ENCODE measurements at places on chromosomes 16 and 17.

DNA sequence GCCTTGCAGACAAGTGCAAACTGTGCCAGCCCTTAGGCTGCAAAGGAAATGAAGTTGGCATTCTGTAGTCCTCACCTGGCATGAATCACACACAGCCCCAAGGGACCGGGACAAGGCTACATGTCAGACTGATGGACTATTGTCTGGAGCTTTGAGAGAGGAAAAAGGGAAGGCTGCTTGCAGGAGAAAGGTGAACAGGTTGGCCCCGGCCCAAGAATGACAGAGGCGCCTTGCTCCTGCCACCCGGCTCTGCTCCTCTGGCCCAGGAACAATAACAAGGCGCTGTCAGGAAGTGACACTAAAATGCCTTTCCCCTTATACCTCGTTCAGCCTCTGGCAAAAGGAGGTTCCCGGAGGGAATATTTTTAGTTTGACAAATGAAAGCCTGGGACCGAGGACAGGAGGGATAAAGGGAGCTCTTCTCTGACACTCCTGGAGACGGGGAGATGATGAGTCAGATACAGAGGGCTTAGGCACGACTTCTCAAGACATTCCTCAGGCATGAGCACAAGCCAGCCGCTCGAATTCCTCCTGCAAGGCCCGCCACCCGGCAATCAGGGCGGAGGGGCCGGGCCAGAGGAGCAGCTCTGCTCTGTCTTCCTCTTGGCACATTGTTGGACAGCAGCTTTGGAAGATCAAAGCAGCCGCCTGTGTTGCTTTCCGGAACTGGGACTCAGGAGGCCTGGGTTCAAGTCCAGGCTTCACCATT is 105.8 kb downstream of the NOG start:
- DNase-seq, result no peak

DNA sequence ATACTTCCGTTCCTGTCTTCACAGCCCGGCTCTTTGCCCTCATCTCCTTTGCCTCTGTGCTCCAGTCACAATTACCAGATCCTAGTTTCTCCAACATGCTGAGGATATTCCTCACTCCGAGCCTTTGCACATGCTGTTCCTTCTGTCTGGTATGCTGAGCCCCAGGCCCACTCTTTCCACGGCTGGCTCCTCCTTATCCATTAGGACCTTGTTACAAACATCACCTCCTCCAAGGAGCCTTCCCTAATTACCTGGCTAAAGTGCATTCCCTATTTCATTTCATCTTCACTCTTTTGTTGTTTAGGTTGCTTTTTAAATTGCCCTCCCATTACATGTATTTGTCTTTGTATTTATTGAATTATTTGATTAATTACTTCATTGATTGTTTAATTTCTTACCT is 14.9 kb upstream of the ADGRG1 start:
- no peak for DNase-seq

DNA sequence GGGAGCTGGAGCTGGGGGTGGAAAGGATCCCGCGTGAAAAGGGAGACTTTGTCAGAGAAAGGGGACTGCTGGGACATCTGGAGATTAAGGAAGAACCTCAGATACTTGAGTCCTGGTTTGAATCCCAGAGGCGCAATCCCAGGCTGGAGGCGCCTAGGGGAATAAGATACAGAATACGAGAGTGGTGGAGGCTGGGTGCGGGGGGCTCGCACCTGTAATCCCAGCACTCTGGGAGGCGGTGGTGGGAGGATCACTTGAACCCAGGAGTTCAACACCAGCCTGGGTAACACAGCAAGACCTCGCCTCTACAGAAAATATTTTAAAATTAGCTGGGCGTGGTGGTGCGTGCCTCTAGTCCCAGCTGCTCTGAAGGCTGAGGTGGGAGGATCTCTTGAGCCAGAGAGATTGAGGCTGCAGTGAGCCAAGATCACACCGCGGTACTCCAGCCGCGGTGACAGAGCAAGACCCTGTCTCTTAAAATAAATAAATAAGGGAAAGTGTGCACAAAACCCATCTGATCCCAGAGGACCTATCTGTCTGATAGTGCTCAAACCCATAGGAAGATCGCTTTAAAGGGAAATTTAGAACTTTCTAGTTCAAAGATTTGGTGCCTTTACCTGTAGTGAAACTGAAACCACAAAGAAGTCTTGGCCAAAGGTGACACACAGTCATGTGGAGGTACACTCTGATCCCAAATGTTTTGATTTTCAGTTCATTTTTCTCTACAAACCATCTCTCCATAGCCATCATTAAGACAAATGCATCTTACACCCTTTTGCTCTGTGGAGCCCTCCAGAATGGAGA is 617 bp upstream of the SCRN2 start:
- DNase-seq, result no peak

DNA sequence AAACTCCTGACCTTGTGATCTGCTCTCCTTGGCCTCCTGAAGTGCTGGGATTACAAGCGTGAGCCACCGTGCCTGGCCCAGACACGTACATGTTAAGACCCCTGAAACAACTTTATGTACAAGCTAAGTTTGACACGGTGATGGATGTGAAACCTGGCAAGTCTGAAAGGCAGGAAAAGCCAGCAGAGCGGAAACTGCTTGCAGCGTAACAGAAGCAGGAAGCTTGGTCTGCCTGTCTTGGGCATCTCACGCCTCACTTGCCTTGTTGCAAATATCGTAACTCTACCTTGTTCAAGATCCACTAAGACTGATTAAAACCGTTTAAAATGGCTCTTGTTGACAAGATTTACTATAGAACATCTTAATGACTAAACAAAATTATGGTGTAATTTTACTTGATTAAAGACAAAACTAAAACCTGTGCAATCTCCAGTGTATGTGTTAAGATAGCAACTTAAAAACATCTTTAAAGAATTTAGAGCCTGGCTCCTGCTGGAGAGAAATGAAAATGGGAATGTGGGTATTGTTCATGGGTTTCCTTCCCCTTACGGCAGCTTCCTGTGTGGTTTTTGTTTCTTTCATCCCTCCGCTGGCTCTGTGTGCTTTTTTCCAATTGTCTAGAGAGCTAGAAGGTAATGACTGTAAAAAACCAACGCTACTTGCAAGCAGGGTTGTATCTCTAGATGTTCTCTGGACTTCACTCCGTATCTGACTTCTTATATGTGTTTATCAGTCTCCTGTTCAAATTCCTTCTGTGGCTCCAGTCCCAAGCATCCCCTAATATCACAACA is 477.6 kb downstream of the XYLT1 start:
- peak; percentile 32 for DNase-seq

GRCh38 chr17:50594128-50594823 is 33.8 kb downstream of the CACNA1G start:
- no peak for DNase-seq

- no peak for DNase-seq
These were observed 9.0 kb downstream of the HLF start for GRCh38 chr17:55273579-55274354.

DNA sequence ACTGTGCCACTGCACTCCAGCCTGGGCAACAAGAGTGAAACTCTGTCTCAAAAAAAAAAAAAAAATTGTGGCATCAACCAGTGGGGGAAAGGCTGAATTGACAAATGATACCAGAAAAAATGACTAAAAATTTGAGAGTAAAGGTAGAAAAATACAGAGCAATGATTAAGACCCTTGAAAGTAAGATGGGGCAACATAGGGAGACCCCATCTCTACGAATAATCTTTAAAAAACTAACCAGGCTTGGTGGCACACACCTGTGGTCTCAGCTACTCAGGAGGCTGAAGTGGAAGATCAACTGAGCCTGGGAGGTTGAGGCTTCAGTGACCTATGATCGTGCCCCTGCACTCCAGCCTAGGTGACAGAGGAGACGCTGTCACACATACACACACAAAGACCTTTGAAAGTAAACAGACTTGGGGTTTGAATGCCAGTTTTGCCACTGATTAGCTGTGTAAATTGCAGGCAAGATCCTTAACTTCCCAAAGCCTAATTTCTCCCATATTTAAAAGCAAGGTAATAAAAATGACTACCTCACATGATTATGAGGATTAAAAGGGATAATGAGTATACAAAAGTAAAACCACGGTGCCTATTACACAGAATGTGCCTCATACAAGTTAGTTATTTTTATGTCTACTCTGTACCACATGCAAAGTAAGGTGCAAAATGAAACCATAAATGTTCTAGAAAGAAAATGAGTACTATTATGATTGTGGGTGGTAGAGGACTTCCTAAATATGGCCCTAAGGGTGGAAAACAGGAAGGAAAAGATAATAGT is 21.7 kb upstream of the PAFAH1B1 start:
- DNase-seq, result no peak

GRCh38 chr16:17994027-17994426 is 342.5 kb downstream of the NPIPA8 start:
- DNase-seq, result no peak

- DNase-seq, result peak; percentile 89
These were observed 1.3 kb downstream of the ZNF821 start for GRCh38 chr16:71882505-71883167.

- no peak for DNase-seq
These were observed 31.8 kb upstream of the NSRP1 start for GRCh38 chr17:30084788-30085187.

- DNase-seq, result no peak
These were observed 24.1 kb downstream of the CYB561 start for GRCh38 chr17:63421681-63422645.

DNA sequence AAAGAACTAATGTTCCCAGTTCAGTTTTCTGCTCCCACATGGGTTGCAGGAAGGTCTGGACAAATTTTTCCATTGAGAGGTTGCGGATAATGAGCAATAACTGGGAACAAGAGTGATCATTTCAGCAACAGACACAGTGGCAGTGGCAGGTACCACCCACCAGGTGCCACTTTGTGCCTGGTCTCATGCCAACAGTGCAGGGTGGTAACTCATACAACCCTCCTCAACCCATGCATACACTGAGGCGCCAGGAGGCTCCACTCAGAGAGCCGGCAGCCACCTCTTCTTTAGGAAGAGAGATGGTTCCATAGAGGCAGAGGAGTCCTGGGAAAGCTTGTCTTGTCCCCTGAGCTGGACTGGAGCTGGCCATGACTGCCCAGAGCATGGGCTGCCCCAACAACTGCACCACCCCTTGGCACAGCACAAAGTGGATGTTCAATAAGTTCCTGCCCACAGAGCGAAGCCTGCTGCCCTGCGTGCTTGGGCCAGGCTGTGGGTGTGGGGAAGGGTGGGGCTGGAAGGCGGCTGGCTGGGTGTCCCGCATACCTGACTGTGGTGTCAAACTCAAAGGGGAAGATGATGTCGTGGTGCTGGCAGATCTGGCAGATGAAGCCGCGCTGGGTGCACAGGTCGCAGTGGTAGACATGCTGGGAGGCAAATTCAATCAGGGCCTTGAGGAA is 6.4 kb upstream of the ARHGAP27 start:
- DNase-seq, result no peak

Measured in activated naive CD4-positive, alpha-beta T cell treated with anti-CD3 and anti-CD28 coated beads for 36 hours (primary cell).